ENCODE measurements at places on chromosomes 12 and 14.
A peak's percentile ranks its signal among the peaks of the same experiment; 100 is the strongest.

- no peak for DNase-seq
Measured at GRCh38 chr12:106918746-106919145, 37.0 kb upstream of the TMEM263 start.

GRCh38 chr12:114926341-114926740 is 242.4 kb upstream of the TBX3 start:
- no peak for DNase-seq

DNA sequence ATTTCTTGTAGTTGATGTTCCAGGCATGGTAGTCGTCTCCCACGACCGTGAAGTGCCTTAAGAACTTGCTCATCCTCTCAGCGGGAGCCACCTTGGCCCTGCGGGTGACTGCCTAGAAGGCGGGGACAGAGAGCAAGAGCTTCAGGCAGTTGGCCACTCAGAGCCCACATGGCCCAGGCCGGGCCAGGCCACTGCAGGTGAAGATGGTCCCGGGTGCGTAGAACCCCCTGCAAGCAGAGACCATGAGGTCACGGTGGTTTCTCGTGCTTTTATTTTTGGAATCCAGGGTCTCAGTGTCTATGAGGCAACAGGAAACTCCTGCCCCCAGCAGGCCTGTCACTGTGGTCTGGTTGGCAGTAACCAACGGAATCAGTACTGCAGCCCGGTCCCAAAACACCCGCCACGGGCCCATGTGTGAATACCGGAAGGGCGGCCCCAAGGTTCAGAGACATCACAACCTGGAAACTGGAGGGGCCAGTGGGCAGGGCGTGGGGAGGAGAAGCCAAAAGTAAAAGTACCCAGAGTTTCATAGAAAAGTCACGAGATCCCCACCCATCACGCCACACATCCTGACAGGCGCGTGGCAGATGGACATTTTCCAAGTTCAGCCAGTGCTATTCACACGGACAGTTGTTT is 27.5 kb downstream of the HVCN1 start:
- no peak for DNase-seq

- no peak for DNase-seq
Measured at GRCh38 chr12:14766649-14767215, 36.5 kb downstream of the WBP11 start.

DNA sequence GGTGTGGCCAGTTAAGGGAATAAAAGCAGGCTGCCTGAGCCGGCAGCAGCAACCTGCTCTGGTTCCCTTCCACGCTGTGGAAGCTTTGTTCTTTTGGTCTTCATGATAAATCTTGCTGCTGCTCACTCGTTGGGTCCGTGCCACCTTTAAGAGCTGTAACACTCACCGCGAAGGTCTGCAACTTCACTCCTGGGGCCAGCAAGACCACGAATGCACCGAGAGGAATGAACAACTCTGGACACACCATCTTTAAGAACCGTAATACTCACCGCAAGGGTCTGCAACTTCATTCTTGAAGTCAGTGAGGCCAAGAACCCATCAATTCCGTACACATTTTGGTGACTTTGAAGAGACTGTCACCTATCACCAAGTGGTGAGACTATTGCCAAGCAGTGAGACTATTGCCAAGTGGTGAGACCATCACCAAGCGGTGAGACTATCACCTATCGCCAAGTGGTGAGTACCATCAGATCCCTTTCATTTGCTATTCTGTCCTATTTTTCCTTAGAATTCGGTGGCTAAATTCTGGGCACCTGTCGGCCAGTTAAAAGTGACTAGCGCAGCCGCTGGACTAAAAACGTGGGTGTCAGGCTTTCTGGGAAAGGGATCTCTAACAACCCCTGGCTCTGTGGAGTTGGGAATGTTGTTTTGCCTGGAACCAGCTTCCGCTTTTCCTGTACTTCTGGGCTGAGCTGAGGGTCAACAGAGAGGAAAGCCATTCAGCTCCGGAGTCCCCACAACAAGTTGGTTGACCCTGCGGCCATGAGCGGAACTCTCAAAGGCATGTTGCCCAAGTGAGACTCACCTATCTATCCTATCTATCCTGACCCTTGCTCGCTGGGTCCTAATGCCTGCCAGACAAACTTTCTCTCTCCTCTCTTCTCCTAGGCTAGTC is at the start of gene DHRS2:
DHRS2 (plus strand) TSS at position 48 of the 895 bp plus-strand sequence. CDS start 2,501 bp downstream, outside the sequence.
- no peak for DNase-seq

GRCh38 chr14:102424520-102424919 is 61.8 kb downstream of the TECPR2 start:
- no peak for DNase-seq

DNA sequence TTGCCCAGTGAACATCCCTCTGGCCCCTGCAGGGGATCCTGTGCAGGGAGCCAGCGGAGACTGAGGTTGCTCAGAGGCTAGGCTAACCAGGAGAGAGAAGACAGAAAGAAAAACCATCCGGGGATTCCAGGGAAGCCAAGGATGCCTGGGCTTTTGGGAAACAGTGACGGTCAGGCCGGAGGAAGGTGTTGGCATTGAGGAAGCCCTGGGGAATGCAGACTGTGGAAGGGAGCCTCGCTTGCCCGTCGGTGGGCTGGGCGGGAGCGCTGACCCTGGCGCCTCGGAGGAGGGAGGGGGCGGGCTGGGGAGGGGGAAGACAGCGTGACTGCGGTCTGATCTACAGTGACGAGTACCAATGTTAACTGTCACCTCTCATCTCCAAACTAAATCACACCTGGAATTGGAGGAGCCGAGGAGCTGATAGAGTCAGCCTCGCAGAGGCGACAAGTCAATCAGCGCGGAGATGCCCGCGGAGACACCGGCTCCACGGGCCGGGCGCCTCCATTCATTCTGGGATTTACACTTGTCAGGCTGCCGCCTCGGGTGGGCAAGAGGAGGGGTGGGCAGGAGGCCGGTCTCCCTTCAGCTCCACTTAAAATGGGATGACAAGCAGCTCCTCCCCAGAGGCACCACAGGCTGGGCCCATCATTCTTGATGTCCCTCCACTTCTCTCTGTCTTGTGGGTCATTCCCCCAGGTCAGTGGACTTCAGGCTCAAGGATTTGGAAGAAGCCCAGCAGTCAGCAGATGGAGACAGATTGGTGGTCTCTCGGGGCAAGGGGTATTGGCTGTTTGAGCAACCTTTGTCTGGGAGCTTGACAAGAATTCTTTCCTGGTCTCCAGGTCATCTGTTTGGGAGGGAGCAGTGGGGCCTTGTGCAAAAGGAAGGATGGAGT is 20.4 kb upstream of the GPATCH2L start:
- DNase-seq: no peak

GRCh38 chr12:24881227-24881626 is 67.7 kb downstream of the BCAT1 start:
- DNase-seq: no peak

DNA sequence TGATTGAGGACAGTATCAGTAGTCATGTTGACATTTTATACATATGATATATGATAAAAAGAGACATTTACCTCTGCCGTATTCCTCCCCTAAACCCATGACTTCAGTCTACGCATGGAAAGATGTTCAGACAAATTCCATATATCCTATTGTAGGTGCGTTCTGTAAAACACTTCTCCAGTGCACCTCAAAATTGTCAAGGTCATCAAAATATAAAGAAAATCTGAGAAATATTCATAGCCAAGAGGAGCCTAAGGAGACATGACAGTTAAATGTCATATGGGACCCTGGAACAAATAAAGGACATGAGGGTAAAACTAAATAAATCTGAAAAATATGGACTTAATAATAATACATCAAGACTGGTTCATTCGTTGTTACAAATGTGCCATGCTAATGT is 71.5 kb downstream of the CCER1 start:
- no peak for DNase-seq

GRCh38 chr12:112847708-112848337 is 56.3 kb downstream of the RPH3A start:
- no peak for DNase-seq

GRCh38 chr12:31715283-31715825 is 13.5 kb downstream of the AMN1 start:
- DNase-seq: no peak

DNA sequence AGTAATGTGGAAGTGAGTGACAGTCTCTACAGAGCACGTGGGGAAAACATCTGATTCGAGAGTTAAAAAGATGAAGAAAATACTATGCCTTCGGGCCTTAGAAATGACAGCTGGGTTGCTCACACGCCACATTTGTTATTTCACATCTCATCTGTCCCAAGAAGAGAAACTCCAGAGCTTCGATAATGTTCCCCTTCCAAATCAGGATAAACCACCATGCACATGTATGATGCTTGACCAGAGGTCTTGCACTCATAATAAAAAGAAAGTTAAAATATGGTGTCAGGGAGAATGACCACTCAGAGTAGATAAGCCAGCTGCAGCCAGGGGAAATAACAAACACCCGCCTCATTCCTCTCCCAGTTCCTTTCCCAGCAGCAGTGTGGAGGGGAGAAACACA is 34.6 kb downstream of the NIN start:
- no peak for DNase-seq

DNA sequence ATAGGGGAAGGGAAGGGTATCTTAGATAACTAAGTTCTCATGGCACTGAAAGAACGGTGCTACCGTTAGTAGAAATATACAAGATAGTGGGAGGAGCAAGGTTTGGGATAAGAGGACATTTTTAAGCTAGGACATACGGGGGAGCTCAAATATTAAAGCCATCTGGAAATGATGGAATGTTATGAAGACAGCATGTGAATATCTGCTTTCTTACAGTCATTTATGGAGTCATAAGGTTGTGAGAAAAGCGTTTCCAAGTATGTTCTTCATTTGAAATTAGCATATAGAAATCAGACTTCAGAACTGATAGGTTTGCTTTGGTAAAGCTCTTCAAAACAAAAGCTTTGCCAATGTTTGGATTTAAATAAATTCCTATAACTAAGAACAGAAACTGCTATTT is 62.3 kb downstream of the OTOGL start:
- DNase-seq: no peak

DNA sequence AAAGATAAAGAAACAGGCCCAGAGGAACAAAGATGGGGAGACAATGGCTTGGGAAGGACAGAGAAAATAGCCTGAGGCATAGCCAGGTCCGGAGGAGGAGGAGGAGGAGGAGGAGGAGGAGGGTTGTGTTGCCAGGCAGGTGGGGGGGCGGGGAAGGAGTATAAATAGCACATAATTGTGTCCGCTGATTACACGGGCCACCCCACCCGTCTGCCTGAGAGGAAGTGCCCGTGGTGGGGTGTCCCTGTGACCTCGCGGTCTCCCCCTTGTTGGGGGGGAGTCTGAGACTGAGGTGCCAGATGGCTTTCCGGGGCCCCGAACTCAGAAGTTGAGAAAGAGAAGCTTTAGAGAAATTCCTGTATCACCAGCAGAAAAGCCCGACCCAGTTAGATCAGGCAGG is 1.9 kb upstream of the SP7 start:
- no peak for DNase-seq

GRCh38 chr14:31026450-31027235 is 464 bp upstream of the STRN3 start:
- DNase-seq: peak; percentile 98

GRCh38 chr12:88351146-88351545 is 209.0 kb downstream of the TMTC3 start:
- no peak for DNase-seq

DNA sequence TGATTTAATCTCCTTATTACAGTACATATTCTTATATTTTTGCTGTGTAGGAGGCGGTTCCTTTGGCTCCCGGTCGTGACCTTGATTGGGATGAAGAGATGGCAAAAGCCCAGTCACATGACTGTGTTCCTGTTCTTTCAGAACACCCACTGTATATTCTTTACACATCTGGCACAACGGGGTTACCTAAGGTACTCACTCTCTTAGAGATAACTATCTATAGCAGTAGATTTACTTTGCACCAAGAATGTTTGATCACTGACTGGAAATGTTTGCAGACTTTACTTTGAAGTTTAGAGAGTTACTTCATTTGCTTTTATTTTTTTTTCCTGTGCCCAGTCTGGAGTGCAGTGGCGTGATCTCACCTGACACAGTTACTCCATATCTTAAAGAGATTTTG is 65.2 kb downstream of the ACSS3 start:
- no peak for DNase-seq

DNA sequence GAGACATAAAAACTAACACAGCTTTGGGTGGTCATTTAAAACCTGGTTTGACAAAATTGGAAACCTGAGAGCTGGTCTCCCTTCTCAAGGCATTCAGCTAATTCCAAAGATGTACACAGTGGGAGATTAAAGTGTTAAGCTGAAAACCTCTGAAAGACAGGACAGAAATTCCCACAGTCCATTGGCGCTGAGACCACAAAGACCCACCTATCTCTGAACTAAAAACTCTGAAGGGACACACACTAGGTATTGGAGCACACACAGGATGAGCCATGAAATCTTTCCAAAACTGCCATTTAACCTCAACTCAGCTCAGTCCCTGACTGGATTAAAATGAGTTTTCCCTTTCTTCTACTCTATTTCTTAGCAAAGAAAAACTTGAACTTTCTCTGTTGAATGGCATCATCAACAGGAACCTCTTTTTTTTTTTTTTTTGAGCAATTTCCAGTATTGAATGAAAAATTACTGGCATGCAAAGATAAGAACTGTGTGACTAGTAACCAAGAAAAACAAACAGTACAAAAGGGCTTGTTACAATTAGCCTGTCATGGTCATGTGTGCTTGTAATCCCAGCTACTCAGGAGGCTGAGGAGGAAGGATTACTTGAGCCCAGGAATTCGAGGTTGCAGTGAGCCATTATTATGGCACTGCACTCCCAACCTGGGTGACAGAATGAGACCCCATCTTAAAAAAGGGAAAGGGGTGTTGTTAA is 82.4 kb downstream of the IPO8 start:
- no peak for DNase-seq

GRCh38 chr12:98456576-98457573 is 58.5 kb upstream of the TMPO start:
- DNase-seq: no peak

- peak; percentile 73 for DNase-seq
Measured at GRCh38 chr12:47903151-47903611, 1.6 kb downstream of the VDR start.

DNA sequence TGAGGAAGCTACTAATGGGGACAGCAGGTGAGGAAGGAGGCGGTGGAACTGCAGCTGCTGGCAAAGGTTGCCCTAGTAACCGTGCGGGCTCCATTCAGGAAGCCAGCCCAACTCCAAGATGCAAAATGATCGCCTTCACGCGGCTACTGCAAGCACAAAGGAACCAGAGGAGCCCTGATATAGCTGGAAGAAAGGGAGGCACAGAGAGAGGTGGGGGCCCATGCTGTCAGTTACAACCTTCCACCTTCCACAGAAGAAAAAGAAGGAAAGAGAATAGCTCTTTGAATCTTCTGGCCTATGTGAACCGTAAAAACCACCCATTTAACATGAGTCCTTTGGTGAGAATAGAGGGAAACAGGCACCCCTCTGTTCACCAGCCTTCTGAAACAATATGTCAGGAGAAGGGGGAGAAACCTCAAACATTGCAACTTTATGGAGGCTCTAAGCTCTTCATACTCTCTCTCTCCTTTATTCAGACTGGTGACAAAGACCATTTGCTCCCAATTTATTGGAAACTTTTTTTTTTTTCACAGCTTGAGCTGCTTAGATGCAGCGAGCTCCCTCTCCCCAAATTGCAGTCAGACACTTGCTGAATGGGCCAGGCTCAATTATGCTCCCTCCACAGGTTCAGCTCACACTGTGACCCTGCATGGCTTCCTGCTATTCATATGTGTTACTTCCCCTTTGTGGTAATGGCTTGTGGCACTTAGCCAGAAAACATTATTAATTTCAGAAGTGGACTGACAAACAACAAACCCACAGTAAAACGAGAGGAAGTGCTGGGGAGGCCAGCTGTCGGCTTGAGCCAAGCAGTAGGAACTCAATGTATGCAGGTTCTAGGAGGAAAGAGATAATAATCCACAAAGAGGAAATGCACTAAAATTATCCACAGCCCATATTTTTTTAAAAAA is 6.2 kb downstream of the DUSP6 start:
- no peak for DNase-seq

GRCh38 chr14:103483600-103483999 is 39.0 kb downstream of the CKB start:
- DNase-seq: no peak
